ENCODE measurements at places on chromosomes 6 and 20.

DNA sequence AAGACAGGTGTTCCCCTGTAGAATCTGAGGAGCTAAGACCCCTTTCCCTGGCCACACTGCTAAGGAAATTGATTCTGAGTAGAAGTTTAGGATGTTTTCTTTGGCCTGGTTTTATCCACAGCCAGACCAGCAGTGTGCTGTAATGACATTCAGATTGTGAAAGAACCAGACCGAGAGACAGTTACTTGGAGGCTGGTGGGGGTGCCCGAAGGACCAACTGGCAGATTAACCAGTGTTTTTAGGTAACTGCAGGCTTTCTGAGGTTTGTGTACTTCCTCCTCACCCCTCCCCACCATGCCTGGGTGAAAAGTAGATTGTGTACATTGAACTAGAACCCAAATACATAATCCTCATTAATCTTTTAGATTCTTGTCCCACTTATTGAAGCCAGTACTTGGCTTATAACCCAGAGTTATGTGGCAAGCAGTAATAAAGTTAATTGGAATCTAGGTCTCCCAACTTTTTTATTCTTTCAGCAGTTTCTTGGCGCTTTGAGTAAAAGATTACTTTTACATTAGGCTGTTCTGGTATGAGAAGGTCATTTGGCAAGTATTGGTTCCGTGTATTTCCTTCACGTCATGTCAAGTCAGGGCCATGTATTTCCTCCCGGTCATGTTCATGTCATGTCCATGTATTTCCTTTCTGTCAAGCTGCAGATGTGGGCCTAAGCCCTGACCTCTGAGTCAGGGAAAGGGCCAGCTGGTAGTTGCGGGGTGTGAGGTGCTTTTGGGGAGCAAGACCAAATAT lies 93.7 kb downstream of the TCP11 start:
- DNase-seq = no peak

GRCh38 chr6:167762259-167762962 lies 64.3 kb upstream of the AFDN start:
- no peak for DNase-seq

DNA sequence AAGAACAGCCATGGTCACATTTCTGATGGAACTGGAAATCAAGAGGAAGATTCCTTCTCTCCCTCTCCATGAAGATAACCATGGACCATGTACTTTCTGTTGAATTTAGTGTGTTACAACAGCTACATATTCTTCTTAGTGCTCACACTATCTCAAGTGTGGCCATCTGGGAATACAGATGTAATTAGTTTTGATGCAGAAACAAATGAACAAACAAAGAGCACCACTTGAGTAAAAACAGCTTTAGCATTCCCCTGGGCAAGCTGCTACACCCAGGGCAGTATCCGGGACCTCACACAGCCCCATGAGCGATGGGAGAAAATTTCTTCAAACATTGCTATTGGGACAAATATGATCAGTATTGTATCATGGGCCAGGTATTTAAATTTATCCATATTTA lies 75.2 kb downstream of the RAMACL start:
- DNase-seq = no peak

DNA sequence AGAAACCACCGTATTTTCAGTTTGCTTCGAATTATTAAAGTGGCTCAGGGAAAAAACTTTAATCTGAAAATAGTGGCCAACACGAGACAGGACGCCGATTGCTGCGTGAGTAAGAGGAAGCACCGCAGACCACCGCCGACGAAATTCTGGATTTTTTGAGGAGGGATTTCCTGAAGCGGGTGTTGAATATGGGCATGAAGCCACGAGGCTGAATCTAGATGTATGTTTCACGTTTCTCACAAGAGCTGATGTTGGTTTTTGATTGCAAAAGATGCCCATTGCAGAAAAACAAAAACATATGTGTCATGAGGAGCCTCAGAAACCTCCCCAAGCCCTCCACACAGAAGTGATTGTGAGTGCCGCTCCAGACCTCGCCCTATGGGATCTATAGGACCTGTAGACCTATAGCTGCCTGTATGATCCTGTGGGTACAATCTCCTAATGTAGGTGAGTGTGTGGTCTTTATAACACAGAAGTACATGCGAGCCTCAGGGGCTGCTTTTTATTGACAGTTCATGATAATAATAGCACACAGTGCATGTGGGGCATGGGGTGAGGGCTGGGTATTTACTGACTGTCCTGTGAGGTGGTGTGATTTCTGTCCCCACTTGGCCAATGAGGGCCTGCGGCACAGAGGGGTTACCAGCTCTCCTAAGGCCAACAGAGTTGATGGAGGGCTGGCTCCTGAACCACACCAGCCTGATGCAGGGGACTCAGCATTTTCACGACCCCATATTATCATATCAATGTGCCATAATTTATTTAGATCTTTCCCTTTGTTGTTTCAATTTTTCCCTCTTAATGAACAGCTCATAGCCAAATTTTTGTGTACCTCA lies 243.9 kb downstream of the DLL1 start:
- DNase-seq = no peak

GRCh38 chr6:39224523-39225182 lies 4.6 kb downstream of the KCNK5 start:
- DNase-seq = no peak

- no peak for DNase-seq
Observed at GRCh38 chr6:15441981-15442380, 196.1 kb downstream of the JARID2 start.

GRCh38 chr20:16485401-16485800 lies 87.8 kb downstream of the KIF16B start:
- DNase-seq = no peak

DNA sequence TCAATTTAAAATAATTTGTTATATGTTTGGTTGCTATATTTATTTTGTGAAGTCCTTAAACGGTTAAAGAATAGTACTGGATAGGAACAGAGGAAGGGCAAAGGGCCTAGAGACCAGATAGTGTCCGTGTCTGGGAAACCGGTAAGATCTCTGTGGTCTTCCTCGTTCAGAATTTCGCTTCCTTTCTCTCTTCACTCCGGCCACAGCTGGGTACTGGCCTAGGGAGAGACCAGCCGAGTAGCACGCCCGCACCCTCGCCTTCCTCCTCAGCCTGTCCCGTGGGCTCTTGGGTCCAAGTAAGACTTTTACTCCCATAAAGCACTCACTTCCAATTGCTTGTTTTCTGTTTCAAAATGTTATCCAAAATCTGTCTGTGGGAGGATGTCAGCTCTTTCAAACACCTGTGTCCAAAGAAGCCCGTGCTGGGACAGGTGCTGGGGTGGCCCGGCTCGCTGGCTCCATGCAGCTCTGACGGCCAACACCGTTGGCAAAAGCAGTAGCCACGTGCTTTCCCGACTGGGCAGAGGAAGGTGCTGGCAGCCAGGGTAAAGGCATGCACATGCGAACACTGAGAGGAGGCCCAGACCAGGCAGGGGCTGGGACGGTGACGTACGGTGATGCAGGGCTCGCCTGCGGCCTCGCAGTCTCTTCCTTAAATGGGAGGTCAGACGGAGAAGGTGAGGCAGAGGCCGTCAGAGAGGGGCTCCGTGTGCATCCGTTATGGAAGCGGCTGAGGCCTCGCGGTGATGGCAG lies 112.2 kb downstream of the IRF4 start:
- DNase-seq = no peak

GRCh38 chr6:89581689-89582088 lies 56.9 kb downstream of the LYRM2 start:
- DNase-seq = no peak

- no peak for DNase-seq
Observed at GRCh38 chr6:1869308-1869707, 259.6 kb downstream of the FOXC1 start.

DNA sequence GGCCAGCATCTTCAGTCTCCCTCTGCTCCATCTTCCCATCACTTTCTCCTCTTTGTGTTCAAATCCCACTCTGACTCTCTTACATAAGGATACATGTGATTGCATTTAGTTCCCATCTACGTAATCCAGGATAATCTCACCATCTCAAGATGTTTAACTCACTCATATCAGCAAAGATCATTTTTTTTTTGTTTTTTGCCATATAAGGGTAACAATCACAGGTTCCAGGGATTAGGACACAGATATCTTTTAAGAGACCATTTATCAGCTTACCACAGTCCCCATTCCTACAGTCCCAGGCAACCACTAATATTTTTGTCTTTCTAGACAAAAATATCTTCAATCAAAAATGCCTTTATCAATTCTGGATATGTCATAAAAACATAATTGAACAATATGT lies 3.2 kb upstream of the TREML2 start:
- DNase-seq = no peak

DNA sequence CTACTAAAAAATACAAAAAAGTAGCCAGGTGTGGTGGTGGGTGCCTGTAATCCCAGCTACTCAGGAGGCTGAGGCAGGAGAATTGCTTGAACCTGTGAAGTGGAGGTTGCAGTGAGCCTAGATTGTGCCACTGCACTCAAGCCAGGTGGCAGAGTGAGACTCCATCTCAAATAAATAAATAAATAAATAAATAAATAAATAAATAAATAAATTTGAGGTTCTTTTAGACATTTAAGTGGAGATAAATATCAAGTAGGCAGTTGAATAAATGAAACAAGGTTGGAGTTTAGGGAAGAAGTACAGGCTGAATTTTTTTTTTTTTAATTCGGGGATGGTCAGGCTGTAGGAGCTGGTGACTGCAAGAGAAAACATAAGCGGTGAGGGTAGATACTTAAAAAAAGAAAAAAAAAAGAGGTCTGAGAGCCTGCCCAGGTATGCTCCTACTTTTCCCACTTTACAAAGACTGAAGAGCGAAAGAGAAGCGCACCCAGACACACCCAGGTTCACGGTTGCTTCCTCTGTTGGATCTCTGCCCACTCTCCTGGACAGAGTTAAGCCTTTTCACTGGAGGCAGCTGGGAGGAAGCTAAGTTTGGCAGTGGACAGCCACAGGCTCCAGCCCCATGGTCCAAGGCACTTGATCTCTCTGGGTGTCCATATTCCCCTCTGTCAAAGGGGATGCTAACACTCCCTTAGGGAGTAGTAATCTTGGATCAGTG lies 100.9 kb upstream of the PRDM1 start:
- DNase-seq = no peak

Data from activated effector memory CD4-positive, alpha-beta T cell treated with Interleukin-2 at 50 U/mL for 16 hours (primary cell).